ENCODE measurements at places on chromosomes 3 and 15.

DNA sequence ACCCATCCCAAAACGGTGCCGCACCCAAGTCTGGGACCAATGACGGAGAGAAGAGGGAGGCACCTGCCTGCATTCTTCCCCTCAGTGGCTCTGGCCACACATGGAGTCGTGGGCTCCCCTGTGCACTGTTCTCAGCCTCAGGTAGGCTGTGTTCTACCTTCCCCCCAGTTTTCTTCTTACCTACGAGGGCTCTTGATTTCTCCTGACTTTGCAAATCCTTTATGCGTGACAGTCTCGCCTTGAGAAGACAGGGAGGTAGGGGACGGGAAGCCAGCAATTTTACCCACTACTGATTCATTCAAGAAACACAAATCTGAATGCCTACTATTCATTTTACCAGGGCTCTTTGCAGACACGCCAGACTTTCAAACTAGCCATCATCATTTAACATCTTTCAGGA lies 261.3 kb upstream of the NSMCE3 start:
- no peak for DNase-seq

- no peak for DNase-seq
These were observed 26.1 kb upstream of the NTRK3 start for GRCh38 chr15:88282614-88283013.

DNA sequence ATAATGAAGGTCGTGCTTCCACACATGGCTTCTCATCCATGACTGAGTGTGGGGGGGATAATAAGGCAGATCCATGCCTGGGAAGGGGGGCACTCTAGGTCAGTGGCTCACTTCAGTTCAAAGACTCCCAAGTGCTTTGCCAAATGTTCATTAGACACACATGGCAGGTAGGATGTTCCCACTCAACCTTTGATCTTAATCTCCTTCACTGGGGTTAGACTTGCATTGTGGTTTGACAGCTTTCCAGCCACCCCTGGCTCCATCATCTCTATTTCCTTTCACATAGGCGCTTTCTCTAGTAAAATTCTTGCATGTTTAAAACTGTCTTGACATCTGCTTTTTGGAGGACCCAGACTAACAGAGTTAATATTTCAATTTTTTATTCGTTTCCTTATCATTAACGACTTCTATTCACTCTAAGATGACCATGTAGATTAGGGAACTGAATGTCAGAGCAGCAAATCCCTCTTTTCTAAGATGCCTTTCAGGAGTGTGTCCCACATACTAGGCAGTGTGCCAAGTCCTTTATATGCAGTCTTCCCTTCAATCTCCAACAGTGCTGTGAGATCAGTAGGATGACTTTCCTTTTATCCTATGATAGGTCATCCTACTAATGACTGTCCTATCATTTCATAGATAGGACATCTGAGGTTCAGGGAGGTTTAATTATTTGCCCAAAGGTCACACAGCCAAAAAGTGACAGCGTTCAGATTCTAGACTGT lies 57.9 kb downstream of the BTD start:
- DNase-seq, result no peak

DNA sequence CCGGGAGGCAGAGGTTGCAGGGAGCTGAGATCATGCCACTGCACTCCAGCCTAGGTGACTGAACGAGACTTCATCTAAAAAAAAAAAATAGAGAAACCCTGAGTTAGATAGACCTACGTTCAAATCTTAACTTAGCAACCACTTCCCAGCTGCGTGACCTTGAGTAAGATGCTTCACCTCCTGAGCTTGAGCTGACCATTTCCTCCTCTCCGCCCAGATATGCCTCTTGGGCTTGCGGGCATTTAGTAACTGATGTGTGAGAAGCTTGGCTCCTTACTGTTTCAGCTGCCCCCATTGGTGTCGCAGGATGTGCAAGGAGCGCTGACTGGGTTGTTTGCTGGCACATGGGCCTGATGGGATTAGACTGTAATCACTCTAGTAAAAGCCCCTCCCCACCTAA lies 26.9 kb upstream of the ATG7 start:
- no peak for DNase-seq

DNA sequence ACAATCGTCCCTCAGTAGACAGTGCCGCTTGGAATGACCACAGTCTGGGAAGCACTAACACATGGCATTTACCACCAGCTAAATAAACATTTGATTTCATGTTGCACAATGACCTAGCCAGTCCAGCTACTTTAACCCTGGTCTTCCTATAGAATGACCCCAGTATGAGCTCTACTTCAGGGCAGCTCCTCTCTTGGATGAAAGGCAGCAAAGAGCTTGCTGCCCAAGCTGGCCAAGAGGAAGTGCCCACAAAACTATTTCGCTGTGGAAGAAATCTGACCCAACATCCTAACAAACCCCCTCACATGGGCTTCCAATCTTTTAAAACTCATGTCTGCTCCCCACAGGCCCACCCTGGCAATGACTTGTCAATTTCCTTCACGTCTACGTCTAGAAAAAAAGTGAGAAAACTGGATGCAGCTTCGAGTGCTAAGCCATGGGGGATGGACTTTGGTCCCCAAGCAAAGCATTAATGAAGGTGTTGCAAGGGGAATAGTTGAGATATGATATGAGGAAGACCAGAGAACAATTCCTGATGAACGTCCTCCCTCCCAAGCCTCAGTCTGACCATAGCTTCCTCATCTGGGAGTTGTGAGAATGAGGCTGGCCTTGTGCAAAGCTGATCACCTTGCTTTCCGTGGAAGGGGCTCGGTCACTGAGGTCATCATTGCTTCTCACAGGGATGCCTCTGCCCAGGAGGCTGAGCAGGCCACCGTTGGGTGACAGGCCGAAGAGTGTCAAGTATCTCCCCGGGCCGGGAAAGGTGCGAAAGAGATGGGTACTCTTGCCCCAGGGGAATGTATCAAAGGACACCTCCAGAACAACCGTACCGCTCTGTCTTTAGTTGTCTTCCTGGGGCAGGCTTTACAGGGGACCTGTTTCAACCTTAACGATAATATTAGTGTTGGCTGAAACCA lies 964 bp downstream of the SLC25A20 start:
- no peak for DNase-seq

DNA sequence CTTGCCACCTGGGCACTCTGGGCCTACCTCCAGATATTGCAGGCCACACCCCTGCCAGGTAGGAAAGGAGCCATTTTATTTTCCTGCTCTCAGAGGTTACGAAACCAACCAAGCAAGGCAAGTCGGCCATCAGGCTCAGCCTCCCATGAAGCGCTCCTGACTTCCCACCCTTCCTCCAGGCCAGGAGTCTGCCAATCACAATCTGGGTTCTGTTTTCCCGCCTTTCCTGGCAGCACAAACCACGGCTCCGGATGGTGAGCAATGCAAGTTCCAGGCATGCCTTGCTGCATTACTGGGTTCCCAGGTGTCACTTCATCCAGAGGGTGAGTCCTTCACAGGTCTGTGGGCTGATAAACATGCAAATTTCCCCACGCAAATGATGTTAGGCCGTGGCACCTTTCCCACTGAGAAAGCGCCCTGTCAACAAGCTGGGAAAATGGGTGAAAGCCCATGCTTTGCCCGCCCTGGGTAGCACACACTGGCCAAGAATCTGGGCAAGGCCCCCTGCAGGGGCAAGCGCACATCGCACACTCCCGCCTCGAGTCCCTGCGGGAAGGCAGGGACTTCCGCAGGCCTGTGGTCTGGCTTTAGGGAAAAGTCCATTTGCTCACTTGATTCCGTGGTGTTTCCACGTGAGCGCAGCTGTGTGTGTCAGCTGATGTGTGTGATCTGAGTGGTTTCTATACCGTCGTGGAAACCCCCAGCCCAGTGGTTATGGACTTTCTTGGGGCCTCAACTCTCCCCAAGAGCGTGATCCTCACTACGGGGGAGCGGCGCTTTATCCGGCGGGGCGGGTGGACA lies 61.6 kb upstream of the RYK start:
- DNase-seq, result no peak

DNA sequence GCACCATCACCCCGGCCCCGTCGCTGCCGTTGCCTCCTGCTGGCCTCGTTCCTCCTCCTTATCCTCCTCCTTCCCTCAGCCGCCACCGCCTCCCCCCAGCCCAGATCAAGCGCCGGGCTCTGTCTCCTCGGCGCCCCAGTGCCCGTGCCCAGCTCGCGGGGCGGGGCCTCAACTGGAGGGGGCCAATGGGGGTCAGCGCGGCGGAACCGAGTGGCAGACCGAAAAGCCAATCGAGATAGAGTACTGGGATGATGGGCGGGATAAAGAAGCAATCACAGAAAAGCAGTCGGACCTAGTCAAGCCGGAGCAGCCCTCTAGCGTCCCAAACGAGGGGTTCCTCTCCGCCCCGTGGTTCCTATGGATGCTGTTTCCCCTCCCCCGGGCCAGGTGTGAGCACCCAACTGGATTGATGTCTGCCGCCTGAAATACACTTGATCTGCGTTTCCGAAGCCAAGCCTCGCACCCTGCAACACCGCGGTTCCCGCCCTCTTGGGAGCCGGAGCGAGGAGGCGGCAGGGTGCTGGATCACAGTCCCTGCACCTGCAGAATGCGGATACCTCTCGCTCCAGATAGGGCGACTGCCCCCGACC lies at the start of gene FRMD5:
Gene FRMD5 (minus strand): TSS at position 121 of the 590 bp plus-strand sequence.
- DNase-seq, result peak; percentile 74

DNA sequence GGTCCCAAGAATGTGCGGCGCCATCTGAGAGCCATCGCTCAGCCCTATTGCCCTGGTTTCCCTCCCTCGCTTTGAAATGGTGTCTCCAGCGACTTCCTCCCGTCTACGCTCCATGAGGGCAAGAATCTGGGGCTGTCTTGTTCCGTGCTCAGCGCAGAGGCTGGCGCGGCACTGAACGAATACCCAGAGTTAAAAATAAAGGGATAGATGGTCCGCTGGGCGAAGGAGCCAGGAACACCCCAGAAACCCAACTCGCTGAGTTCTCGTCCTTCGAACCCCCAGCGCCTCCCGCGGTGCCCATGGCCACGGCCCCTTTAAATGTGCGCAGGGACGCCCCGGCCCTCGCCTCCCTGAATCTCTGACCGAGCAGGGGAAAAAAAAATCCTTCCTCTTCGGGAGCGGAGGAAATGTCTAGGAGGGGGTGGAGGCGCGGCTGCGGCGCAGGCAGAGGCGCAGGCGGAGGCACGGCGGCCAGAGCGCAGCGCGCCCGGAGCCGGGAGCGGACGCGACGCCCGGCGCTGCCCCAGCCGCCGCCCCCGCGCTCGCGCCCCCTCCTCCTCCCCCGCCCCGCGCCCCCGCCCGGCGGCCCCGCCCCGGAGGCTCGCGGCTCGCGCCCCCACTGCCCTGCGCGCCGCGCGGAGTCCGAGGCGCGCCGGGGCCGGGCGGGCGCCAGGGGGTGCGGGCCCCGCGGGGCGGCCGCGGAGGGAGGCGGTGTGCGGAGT lies 8.5 kb upstream of the FGD5 start:
- DNase-seq, result no peak

DNA sequence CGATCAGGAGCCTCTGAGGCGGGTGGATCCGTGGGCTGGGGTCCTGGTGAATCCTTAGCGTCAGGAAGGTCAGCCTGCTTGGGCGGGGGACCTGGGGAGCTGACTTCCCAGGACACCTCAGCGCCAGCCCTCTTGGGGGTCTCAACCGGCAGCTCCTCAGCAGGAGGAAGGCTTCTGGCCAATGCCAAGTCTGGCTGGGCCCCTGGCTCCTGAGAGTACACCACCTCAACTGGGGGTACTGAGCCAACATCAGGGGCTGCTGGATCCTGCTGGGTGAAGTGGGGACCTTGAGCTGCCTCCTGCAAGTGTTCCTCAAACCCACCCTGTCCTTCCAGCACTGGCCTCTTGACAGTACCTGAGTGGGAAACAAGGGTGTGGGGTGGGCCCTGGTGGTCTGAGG lies 3.1 kb downstream of the PRRT3 start:
- DNase-seq, result no peak

- DNase-seq, result no peak
These were observed 158.3 kb upstream of the STAC start for GRCh38 chr3:36221975-36222374.

- DNase-seq, result no peak
These were observed 167.6 kb upstream of the ST8SIA2 start for GRCh38 chr15:92226020-92226612.

DNA sequence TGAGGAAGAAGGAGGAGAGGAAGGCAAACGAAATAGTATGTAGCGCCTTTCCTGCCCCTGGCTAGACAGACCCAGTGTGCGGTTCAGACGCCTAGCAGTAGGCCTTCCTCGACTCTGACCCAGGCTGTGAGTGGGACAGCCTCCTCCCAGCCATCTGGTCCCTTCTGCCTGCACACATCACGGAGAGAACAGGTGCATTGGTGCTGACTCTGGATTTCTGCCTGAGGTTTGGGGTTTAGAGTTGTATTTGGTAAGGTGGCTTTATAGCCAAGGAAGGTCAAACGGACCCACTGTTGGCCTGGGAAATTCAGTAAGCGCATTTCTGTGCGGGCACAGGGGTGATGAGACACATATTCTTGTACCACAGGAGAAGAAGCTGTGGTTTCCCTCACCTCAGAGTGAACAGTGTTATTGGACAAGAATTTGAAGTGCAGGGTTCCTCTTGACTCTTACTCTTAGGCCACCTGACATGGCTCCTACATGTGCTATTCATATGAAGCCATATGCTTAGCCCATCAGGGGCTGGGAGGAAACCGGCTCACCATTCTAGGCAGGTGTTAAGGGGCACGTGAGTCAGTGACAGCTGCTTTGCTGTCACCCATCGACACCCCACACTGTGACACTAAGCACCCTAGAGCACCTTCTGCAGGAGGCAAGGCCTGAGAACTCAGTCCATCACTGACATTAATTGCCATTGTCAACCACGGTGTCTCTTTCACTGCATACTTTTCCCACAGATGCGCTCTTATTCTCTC lies 143.3 kb downstream of the CHDH start:
- no peak for DNase-seq

DNA sequence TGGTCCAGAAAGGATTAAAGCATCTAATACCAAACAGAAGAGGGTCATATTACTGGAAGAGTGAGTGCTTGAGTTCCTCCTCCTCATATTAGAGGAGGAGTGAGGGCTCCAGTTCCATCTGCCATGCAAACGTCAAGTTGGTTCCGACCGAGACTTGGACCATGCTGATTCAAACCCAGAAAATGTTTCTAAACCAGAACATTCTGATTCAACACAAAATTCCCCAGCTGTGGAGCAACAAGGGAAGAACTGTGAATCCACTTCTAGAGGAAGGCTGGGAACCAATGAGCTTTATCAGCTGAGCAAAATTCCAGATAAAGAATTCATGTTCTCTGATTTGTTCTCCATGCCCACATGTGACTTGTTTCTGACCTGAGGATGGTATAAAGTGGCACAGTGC lies 135.6 kb upstream of the WNT5A start:
- no peak for DNase-seq

DNA sequence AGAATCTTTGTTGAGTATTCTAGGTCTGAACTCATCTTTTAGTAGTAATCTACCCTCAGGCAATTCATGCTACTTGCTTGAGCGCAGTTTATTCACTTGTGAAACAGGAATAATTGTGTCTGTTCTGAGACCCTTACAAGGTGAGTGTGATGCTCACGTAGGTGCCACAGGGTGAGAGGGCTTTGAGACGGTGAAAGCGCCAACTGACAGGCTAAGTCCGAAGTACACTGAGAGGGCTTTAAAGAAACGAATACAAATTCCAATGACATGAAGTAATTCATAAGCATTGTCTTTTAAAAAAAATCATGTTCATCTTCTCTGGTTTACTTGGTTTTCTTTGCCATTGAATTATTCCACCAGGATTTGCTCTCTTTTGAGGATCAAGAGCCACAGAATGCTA lies 393.7 kb upstream of the RGMA start:
- no peak for DNase-seq

DNA sequence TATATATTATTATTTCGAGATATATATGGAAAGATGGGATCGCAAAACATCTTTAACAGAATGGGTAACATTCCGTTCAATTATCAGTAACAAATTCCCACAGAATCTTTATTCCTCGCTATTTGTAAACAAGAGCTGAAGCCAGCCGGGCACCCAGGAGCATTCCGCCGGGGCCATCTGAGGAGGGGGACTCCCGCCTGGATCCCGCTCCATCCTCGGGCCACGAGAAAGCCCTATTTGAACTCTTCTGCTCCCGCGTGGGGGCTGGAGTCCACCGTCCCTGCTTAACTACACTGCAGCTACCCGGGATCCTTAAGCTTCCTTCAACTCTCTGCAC lies 687 bp downstream of the GPR176 start:
- no peak for DNase-seq

Data from GM12878 (cell line).